ENCODE measurements at places on chromosomes 7 and 10.

GRCh38 chr7:127751490-127752448 lies 99.8 kb downstream of the SND1 start:
- peak; percentile 59 for DNase-seq

- peak; percentile 89 for DNase-seq
These were observed 48.8 kb downstream of the HOXA1 start for GRCh38 chr7:27046854-27047549.

- DNase-seq = peak; percentile 43
These were observed 785.2 kb downstream of the NRG3 start for GRCh38 chr10:82660205-82660604.

DNA sequence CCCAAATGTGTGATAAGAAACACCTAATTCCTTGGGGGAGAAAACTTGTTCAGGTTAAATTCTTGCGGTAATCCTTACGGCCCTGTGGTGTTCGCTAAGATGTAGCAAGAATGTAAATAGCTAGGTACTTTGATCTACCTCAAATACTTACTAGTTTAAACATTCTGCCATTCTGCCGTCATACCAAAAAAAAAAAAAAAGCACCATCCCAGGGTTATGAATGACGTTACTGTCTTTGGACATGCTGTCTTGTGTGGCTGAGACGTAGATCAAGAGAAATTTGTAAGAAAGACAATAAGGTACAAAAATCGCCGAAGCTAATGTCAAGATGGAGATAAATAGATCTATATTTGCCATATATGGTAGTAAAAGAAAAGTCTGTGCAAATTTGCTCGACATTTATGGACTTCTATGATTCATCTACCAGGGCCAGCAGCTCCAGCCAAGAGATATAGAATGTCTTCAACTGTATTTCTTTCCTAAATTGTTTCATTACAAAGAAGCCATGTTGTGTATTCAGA lies 195.6 kb downstream of the CUX1 start:
- DNase-seq = peak; percentile 10

DNA sequence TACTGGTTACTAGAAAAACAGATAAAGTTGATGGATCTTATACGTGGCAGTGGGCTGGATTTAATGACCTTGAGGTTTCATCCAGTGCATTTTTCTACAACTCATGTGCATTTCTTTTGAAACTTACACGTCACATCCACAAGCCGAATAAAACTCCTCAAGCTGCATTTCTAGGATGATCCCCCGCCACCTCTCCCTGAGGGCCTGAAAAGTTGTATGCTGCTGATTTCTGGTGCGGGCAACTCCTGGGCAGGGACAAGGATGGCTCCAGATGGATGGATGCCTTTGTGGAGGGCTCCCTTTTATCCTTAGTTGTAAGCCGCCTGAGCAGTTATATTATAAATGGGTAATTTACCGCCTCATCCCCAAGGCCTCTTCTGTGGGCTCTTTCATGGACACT lies 1091.1 kb downstream of the LRMDA start:
- no peak for DNase-seq

- no peak for DNase-seq
These were observed 9.9 kb upstream of the FAM180A start for GRCh38 chr7:135758531-135758932.

DNA sequence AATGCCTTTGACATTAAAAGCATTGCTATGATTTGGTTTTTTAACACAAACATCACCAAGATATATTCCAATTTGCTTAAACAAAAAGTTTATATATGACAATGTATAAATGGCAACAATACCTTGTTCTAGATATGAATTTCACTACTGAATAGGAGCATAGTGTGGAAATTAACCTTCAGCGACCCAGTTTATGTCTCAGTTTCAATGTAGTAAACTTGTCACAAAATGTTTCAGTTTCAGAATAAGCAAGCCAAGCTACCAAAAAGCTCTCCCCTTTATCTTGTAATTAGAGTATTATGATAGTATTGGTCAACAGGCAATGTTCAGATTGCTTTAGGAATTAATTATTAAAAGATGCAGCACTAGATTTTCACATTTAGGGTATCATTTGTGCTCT lies 99.6 kb upstream of the PCDH15 start:
- no peak for DNase-seq

- DNase-seq = no peak
These were observed 11.8 kb downstream of the NT5C2 start for GRCh38 chr10:103181244-103181643.

- no peak for DNase-seq
These were observed 12.8 kb downstream of the SH3PXD2A start for GRCh38 chr10:103842605-103843004.

- DNase-seq = no peak
These were observed 371.9 kb downstream of the BMPER start for GRCh38 chr7:34277016-34277802.

GRCh38 chr7:84529480-84530205 lies 335.1 kb upstream of the SEMA3A start:
- peak; percentile 68 for DNase-seq

GRCh38 chr7:17009007-17009719 lies 127.4 kb upstream of the AGR3 start:
- peak; percentile 45 for DNase-seq
